ENCODE measurements at places on chromosomes 12 and 14. TPM values are rescaled to one million over a fixed set of nuclear protein-coding genes. Genes with fewer than 3 reads are reported as not detected.

GRCh38 chr14:69910871-69911270 is 31.7 kb downstream of the SMOC1 start:
- DNase-seq = no peak

GRCh38 chr14:65156568-65157366 is 54.5 kb upstream of the MAX start:
- DNase-seq = no peak

Gene SIX4
- total RNA-seq = 0.09 TPM

- DNase-seq = no peak
These were observed 182.1 kb downstream of the C12orf50 start for GRCh38 chr12:87847147-87847546.

DNA sequence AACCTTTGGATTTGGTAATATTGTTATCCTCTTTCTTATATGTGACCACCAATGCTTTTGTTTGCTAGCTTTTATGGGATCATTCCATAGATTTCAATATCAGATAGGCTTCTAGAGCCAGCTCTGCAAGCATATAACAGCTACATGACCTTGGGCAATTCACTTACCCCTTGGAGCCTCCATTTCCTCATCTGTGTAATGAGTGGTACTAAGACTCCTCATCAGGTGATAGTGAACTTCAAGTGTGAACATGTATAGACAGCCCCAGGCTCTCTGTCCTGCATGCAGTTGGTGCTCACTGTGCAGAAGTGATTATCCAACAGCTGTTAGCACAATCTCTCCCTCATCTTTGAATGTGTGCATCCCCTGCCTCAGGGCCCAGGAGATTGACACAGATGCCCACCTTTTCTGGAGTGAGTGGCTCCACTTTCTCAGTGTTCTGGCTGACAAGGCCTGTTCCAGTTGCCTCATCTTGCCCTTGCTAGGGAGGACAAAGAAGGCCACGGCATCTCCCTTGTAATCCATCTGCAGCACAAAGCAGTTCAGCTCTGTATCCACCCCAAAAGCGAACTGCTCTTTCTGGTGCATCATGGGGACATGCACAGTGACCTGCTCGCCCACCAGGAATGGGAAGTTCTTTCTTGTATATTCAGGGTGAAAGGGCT is 9.2 kb downstream of the SERPINA9 start:
- no peak for DNase-seq

Gene SERPINA5
- total RNA-seq = 0.75 TPM

- no peak for DNase-seq
These were observed 12.0 kb downstream of the CFAP73 start for GRCh38 chr12:113161415-113162016.

- no peak for DNase-seq
These were observed 895 bp upstream of the PRKAB1 start for GRCh38 chr12:119666900-119667576.

DNA sequence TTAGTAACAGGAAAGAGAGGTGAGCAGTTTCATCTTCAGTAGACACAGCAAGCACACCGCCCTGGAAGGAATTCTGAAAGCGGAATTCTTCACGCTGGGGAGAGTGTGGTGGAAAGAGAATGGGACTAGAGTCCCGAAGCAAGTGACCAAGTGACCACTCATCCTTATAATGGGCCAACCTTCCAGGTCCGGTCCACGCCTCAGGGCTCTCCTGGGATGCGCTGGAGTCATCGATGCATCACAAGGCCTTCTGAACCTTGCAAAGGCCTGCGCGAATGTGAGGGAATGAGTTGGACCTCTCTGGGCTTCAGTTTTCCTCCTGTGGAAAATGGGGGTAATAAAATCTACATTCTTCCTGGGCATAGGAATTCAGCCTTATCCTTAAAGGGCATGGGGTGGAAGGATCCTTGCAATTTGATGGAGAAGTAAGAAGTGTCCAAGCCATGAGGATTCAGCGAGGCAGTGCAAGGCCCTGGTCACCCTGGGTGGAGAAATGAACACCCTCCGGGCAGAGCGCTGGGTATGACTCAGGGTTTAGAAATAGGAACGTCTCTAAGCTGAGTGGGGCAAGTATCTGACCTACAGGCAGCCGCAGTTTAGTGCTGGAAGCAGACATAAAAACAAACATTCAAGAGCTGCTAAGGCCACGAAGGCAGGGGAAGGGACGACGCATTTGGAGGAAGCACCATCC is 97.7 kb downstream of the SETD3 start:
- no peak for DNase-seq
